ENCODE measurements at places on chromosomes 2 and 18. TPM values are rescaled to one million over a fixed set of nuclear protein-coding genes. Genes with fewer than 3 reads are reported as not detected.

ZNF385B gene
- 10.5 TPM for total RNA-seq

PPM1G gene
- 37.5 TPM for total RNA-seq

CBLN2 gene
- total RNA-seq, result 42.6 TPM

PDE11A gene
- 14.3 TPM for total RNA-seq

ALPI gene
- total RNA-seq, result not detected

MMADHC gene
- 65.1 TPM for total RNA-seq

PSMA8 gene
- not detected for total RNA-seq

MAIP1 gene
- 18.3 TPM for total RNA-seq

PRSS56 gene
- total RNA-seq, result 0.18 TPM

C2orf80 gene
- total RNA-seq, result 12.2 TPM

CMPK2 gene
- 7.0 TPM for total RNA-seq

LIMS2 gene
- 3.3 TPM for total RNA-seq

TTR gene
- total RNA-seq, result 6.1 TPM

TUBB8B gene
- total RNA-seq, result not detected

RGPD4 gene
- not detected for total RNA-seq

SESTD1 gene
- 68.3 TPM for total RNA-seq
